HS-27A (cell line): ENCODE measurements at places on chromosomes 3 and 15.
A peak's percentile ranks its signal among the peaks of the same experiment; 100 is the strongest.

DNA sequence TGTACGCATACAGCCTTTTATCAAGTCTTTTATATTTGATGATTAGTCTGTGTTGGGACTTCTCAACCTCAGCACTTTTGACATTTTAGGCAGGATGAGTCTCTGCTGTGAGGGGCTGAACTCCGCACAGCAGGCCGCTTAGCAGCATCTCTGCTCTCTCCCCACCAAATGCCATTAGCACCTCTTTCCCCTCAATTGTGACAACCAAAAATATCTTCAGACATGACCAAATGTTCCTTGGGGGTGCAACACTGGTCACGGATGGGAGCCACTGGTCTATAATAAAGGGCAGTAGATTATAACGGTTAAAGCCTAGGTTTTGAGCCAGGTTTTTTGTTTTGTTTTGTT, 109.7 kb upstream of the LRIG1 start:
- no peak for DNase-seq

GRCh38 chr15:27017168-27017809, 46.3 kb downstream of the GABRG3 start:
- DNase-seq, result no peak

DNA sequence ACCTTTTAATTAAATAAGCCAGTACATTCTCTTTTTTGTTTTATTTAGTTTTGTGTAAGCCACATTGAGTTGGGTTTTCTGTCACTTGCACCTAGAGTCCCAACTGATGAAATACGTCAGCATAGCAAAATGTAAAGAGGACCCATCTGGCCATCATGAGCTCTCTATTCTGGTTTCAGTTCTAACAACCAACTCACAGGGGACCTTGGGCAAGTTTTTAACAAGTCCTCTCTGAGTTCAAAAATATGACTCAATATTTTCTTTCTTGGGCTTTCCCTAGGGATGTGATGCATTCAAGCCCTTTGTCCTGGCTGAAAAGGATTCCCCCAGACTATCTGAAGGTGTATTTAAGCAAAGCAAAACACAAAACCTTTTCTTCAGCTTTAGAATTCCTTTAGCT, 32.9 kb downstream of the PLCH1 start:
- DNase-seq, result no peak

DNA sequence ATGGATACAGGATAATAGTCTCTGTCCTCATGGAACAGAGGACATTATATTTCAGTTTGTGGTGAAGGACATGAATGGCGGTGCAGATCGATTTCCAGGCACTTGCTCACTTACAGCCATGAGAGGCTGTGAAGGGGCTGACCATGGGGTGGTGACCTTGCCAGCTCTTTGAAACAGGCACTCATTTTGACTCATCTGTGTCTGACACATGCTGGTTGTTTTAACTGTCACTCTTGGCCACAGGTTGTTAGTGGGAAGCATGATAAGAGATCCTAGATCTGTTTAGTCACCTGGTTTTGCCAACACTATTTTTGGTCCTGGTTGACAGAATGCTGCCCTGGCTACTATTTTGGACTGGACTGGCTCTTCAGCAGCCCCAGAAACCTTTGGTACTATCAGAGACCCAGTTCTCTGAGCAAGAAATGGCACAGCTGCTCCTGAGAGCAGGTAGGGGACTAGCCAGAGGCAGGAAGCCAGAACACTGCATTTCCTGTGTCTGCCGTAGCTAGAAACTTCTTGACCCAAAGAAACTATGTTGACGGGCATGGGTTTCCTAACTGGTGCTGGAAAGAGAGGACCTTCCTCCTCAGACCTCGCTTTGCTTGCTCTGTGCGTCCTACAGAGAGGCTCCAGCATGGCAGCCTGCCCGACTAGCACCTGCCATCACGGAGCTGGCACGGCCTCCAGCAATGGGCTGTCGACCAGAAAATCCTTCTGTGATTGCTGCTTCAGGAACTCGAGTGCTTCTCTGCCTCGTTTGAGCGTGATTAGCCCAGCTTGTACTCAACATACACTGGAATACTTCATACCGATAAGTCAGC, 6.3 kb downstream of the PXYLP1 start:
- DNase-seq, result no peak

DNA sequence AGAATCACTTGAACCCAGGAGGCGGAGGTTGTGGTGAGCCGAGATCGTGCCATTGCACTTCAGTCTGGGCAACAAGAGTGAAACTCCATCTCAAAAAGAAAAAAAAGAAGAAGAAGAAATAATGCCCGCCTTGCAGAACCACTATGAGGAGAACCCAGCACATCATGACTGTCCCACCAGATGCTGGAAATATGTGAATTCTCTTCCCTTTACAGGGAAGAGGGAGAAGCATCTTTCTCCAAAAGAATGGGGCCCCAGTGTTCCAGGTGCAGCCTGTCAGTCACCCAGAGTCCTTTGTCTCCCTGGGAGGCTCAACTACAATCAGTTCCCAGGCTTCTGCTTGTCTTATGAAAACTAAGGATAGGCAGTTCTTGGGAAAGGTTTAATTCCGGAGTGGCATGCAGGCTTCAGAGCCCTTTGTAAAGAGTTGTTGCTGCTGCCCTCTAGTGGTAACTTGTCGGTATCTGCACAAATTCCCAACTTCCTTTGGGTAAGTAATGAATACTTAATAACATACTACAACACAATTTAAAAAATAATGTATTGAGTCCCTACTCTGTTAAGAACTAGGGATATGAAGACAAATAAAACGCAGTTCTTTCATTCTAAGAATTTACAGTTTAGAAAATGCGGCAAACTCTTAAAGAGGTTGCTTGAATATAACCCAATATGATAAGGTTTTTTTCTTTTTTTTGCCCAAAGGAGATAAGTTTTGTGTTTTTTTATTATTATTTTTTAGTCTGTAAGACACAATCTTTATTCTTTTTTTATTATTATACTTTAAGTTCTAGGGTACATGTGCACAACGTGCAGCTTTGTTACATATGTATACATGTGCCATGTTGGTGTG, 18.6 kb upstream of the TICRR start:
- DNase-seq, result peak; percentile 58

DNA sequence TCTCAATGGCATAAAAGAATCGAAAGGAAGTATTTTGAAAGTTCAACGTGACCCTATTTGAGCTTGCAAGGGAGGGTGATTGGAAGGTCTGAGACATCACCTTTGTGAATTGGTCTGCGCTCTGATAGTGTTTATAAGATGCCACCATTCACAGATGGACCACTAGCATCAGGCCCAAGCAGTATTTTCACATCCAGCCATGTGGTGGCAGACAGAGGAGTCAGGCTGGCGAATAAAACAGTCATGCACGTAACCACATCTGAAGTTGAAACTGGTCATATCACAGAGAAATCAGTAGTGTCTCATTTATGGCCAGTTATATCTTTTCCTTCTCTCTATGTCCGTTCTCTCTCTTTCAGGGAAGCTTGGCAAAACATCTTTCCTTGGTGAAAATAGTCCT, 170.1 kb upstream of the ONECUT1 start:
- DNase-seq, result no peak
